ENCODE measurements at places on chromosomes 12 and 14.

GRCh38 chr12:112130441-112130998 lies 5.2 kb downstream of the TRAFD1 start:
- DNase-seq: no peak

GRCh38 chr14:95979339-95980042 lies 59.7 kb upstream of the C14orf132 start:
- DNase-seq: no peak

GRCh38 chr14:93535537-93535936 lies 104.8 kb downstream of the UNC79 start:
- no peak for DNase-seq

DNA sequence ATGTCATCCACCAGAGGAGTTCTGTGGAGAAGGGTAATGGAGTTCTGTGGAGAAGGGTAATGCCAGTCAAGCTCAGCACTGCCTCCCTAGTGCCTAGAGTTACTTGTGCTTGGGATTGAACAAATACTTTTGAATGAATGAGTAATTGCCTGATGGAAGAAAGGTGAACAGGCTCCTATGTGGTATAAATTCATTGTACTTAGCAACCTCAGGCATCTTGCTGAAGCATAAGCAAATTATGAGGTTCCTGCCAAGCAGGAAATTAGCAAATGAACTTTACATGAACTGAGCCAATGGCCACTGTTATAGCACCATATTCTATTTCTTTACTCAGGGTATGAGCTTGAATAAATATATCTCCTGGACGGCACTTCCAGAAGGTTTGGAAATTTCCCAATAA lies 1047.2 kb downstream of the SLC6A15 start:
- no peak for DNase-seq

GRCh38 chr12:116303929-116304328 lies 26.4 kb upstream of the MED13L start:
- DNase-seq: no peak

GRCh38 chr12:56071648-56072047 lies 8.3 kb upstream of the ERBB3 start:
- DNase-seq: no peak

DNA sequence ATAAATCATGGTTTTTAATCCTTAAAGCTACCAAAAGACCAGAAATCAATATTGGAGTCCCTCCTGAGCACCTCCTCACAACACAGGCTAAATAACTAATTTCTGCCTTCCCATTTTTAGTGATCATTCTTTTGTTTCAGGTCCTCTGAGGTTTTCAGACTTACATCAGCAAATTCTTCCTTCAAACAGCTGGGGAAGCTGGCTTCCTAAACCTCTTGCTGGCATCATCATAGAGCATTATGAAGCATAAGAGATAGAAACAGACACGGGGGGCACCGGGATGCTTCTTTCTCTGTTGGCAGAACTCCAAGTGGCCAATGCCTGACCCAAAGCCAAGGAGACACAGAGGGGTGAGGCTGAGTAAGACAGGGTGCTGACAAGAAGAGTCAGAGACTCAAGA lies 47.9 kb upstream of the DBX2 start:
- no peak for DNase-seq

DNA sequence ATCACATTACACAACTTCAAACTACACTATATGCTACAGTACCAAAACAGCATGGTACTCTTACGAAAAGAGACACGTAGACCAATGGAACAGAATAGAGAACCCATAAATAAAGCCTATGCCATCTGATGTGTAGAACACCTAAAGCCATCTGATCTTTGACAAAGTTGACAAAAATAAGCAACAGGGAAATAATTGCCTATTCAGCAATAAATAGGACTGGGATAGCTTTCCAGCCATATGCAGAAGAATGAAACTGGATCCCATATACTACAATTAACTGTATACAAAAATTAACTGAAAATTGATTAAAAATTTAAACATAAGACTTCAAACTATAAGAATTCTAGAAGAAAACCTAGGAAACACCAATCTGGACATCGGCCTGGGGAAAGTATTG lies 120.7 kb downstream of the PTPRO start:
- no peak for DNase-seq

GRCh38 chr14:52369305-52369801 lies 55.2 kb downstream of the PTGER2 start:
- no peak for DNase-seq

GRCh38 chr12:52245259-52245961 lies 12.4 kb downstream of the KRT7 start:
- DNase-seq: no peak

DNA sequence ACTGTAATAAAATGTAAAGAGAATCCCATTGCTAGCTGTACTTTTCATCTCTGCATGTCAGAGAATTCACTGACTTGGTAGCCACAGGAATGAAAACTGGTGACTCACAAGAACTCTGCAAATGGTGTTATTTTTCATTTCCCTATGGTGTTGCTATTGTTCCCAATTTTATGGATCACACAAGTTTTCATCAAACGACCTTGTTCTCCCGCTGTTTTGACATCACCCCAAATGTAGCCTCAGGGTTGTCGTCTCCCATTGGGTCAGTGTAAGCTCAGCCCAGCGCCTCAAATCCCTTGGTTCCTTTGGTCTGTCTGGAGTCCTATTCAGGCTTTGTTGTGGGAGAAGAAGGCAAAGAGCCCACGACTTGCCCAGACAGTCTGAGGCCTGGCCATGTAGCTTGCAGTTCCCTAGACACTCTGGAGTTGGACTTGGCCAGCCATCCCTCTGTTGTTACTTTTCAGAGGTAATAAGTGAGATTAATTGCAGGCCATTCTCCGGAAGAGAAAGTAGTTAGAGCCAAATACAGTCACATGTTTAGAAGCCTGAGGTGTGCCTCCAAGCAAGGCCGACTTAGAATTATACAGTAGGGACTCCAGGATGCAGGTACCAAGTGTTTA lies 159.2 kb downstream of the TGFB3 start:
- no peak for DNase-seq

GRCh38 chr12:9076733-9077132 lies 39.0 kb downstream of the A2M start:
- no peak for DNase-seq

- DNase-seq: no peak
Observed at GRCh38 chr12:30978639-30979038, 52.1 kb downstream of the TSPAN11 start.

GRCh38 chr14:76486251-76486743 lies 110.4 kb downstream of the ESRRB start:
- no peak for DNase-seq

DNA sequence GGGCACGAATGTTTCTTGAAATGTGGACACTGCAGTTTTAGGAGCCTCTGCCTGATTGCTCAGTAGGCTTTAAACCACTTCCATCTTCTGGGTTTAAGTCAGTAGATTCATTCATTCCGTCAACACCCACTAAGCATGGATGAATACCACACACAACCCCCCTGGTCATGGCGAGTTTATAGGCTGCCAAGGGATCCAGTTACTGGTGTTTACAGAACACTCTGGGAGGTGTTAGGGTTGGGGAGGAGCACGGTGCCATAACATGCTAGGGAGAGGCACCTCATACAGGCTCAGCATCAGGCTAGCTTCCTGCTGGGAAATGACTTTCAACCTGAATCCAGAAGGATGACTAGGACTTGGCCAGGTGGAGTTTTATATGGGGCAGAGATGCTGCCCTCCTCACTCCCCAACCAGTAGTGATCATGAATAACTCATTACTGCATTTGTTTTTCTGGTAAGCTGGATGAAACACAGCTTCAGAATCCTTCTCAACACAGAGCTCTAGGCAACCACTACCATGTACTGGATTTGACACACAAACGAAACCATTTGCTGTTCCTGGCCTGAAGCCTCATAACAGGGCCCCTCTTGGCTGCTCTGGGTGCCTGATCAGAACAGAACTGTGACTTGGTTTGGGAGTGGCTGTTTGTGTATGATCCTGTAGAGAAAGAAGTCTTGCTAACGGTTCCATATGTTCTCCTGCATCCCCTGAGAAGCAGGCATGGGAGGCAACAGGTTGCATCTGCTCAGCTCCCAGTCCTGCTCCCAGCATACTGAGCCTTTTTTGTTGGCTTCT lies 47.9 kb downstream of the FBXW8 start:
- no peak for DNase-seq

- DNase-seq: no peak
Observed at GRCh38 chr12:114687802-114688201, 3.8 kb upstream of the TBX3 start.

- no peak for DNase-seq
Observed at GRCh38 chr12:41904041-41904440, 240.6 kb downstream of the GXYLT1 start.

GRCh38 chr14:71478542-71478941 lies 453.7 kb upstream of the RGS6 start:
- no peak for DNase-seq

GRCh38 chr12:80627782-80628181 lies 79.7 kb upstream of the MYF6 start:
- no peak for DNase-seq

- no peak for DNase-seq
Observed at GRCh38 chr12:93896427-93896826, 219.3 kb downstream of the CRADD start.

DNA sequence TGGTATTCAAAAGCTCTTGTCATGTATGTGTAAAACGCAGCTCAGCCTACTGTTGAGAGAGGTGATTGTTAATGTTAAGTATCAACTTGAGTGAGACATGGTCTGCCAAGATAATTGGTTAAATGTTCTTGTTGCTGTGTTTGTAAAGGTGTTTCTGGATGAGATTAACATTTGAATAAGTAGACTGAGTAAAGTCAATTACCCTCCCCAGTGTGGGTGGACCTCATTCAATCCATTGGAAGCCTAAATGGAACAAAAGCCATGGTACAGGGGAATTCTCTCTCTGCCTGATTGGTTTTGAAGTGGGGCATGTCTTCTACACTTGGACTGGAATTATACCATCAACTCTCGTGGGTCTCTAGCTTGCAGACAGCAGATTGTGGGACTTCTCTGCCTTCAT lies 63.8 kb upstream of the RERGL start:
- no peak for DNase-seq

GRCh38 chr14:54687750-54688119 lies 120.8 kb downstream of the SAMD4A start:
- DNase-seq: no peak

- no peak for DNase-seq
Observed at GRCh38 chr12:53265783-53266182, 2.3 kb upstream of the ESPL1 start.

- peak; percentile 94 for DNase-seq
Observed at GRCh38 chr12:42469355-42470175, 120.0 kb downstream of the PRICKLE1 start.

DNA sequence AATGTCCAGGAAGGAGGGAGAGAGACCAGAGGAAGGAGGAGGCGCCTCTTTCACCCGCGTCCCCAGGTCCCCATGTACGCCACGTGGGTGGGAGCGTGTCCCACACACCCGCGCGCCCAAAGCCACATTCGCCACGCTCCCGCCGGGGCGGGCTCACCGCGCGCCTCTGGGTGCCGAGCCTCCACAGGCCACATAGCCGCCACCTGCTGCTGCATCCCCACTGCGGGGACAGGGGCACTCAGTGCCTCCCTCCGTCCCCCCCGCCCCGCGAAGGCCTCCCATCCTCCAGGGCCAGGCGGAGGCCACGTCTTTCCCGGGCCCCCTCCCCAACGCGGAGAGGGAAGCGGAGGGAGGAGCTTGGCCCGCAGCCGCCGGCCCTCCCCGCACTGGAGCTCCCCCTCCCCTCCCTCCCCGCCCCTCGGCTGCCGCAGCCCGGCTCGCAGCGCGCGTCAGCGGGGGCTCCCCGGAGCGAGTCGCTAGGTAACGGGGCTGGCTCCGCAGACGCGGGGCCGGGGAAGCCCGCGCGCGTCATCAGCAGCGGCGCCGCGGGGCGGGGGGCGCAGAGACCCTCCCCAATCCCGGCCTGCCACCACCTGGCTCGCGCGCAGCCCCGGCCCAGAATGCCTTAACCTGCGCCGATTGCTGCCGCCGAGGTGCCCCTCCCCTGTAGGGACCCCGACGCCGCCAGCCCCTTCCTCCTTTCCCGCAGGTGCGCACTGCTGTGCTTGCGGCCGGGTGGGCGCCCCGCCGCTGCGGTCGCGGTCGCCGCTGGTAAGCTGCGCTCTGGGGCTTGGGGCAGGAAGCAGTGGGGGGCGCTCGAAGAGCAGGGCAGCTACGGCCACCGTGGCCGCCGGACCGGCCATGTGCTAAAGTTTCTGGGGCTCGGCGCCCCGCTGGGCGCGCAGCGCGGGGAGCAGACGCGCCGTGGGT lies 536 bp upstream of the TUNAR start:
- DNase-seq: no peak

DNA sequence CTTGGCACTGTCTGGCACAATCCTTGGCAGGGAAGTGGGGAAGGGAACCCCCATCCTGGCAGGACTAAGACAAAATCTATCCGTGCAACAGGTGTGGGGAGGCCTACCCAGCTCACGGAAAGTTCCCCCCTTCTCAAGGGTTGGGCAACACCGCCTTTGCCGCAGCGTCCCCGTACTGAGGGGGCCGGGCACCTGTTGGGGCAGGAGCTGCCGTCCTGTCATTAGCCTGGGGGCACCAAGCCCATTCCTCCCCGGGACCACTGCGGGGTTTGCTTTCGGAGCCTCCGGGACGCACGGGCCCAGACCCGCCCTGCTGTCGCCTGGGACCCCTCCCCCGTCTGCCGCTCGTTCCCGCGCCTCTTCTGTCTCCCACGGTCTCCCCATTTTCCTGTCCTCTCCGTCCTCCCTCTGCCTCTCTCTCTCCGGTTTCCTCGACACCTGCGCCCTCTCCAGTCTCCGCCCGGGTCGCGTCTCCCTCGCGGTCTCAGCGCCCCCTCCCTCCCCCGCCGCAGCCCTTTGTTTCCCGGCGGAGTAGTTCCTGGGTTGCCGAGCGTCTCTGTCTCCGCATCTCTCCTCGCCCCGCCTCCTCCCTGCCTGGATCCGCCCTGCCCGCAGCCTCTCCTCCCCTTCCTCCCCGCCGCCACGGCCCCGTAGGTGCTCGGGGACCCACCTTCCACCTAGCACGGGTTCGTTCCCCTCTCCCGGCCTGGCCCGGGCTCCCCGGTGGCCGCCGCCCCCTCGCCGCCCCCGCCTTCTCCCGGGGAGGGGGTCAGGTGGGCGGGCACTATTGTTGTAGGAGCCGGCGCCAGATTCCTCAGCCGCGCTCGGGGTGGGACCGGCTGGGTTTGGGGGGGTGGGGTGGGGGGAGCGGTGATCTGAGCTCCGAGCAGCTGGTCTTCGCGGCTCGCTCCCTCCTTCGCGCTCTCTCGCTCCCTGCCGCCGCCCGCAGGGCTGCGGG lies at the start of gene CACNB3:
CACNB3 (plus strand) TSS at position 624 of the 958 bp plus-strand sequence. CDS start 434 bp downstream, outside the sequence.
- DNase-seq: no peak

DNA sequence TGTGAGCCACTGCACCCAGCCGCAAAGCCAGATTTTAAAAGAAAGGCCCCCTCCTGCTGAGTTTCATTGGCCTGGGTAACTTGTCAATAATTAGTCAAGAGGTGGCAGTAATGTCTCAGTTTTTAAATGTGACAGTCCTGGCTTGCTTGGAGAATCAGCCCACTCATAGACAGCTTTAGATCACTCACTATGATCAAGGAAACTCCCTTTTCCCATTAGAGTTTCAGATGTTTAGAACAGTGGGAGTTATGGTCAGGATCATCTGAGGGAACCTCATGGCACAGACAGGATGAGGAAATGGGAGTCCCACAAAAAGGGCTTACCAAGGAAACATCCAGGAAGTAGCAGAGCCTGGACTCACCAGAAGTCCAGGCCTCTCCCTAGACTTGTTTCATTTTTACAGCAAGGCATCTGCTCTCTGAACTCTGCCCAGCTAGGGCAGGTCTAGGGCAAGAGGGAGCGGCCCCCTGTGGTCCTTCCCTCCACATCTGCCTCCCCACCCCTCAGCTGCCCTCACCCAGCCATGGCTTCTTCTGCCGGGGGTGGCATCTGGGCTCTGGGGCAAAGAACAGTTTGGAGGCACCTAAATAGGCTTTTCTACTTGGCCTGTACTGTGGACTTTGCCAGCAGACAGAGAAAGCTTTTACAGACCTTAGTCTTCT lies 11.2 kb downstream of the BCL2L14 start:
- no peak for DNase-seq
